ENCODE measurements at places on chromosomes 12 and 14. TPM values are rescaled to one million over a fixed set of nuclear protein-coding genes. Genes with fewer than 3 reads are reported as not detected.

Gene C3AR1
- total RNA-seq = 1.9 TPM

Gene FAM90A1
- 0.13 TPM for total RNA-seq

Gene AICDA
- total RNA-seq = not detected

Gene TAS2R20
- total RNA-seq = 0.65 TPM

Gene POTEG
- total RNA-seq = not detected

Gene CNTN1
- 1.7 TPM for total RNA-seq

Gene AQP5
- total RNA-seq = not detected

Gene DNAJC22
- total RNA-seq = 9.7 TPM

Gene SRGAP1
- 9.8 TPM for total RNA-seq

Gene PCED1B
- total RNA-seq = 1.9 TPM

Gene ACACB
- 3.4 TPM for total RNA-seq

Gene CFAP54
- total RNA-seq = 2.6 TPM

Gene LMO3
- total RNA-seq = not detected

Gene RASSF9
- 0.08 TPM for total RNA-seq

Gene IL31
- not detected for total RNA-seq

Gene TEP1
- total RNA-seq = 8.8 TPM

Gene AJUBA
- 17.0 TPM for total RNA-seq

Gene HVCN1
- 6.4 TPM for total RNA-seq

All from epithelial cell of alveolus of lung (primary cell).